ENCODE measurements at places on chromosomes 7 and 10.

GRCh38 chr10:71520042-71520441 lies 123.3 kb downstream of the CDH23 start:
- no peak for DNase-seq

DNA sequence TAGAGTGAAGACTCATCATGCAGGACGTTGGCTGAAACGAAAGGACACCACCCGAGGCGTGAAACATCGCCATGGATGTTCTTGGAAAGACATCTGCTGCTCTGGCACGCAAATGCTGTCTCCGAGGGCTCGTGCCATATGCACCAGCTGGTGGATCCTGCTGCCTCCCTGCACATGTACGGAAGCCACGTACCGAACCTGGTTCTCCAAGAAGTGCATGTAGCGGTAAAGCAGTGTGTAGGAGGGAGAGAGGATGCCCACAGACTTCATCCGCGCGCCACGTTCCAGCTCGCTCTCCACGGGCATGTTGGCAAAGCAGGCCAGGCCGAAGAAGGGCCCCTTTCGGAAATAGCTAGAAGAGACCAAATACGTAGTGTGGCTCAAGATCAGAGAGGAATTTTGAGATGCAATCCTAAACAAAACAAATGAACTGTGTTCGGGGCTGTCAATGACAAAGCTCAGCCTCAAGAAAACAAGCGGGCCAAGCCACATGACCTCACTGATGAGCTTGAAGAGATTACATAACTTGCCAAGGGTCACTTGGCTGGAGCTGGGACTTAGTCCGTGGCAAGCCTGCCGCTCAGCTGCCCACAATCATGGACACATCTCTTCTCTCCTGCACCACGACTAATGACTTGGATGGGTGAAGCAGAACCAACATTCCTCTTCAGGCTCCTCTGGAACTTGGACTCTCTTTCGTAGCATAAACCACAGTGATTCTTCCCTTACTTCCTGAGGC lies 16.5 kb downstream of the DENND11 start:
- no peak for DNase-seq

GRCh38 chr10:124668517-124669051 lies 75.6 kb downstream of the FAM53B start:
- DNase-seq = no peak

- DNase-seq = no peak
Measured at GRCh38 chr10:101330231-101330630, 23.7 kb upstream of the BTRC start.

GRCh38 chr10:23341004-23341403 lies 3.6 kb downstream of the C10orf67 start:
- DNase-seq = no peak

DNA sequence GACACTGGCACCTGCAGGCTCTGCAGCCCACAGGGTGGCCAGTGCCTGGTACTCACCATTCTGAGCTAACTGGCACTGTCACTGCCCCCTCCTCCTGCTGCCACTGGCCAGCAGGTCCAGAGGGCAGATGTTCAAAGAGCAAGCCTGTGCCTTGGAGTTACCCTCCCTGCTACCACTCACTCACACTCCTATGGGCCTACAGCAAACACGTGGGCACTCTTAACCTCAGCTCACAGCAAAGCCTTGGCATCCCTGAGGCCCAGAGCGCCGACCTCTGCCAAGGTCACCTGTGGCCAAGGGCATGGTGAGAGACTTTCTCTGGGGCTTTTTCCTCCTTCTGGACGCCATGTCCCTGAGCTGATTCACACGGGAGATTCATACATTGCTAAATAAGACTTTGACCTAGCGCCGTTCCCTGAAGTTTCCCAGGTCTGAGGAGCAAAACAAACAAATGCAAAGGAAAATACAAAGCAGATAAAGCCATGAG lies 270.0 kb upstream of the PPP2R2D start:
- no peak for DNase-seq

DNA sequence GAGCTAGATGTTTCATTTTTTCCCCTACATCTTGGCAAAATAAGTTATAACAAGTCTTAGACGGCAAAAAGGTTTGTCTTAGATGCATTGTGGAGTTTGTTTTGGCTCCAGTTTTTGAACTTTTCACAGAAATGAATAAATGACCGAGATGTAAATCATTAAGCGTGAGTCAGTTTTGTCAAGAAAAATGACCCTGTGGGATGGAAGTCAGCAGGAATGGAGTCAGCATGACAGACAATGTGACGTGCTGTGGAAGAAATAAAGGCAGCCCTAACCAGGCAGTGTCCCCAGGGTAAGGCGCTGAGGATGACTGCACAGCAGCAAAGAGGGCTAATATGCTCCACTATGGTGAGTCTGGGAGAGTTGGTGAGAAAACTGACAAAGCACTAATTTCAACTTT lies 163.2 kb downstream of the NOC3L start:
- DNase-seq = no peak

GRCh38 chr10:132496360-132497062 lies 41.1 kb upstream of the INPP5A start:
- no peak for DNase-seq
